DMS79 (cell line): ENCODE measurements at places on chromosomes 4 and X.

GRCh38 chr4:1593458-1593857 lies 90.7 kb downstream of the FAM53A start:
- no peak for DNase-seq

GRCh38 chr4:100317032-100317864 lies 127.0 kb upstream of the DDIT4L start:
- DNase-seq = no peak

DNA sequence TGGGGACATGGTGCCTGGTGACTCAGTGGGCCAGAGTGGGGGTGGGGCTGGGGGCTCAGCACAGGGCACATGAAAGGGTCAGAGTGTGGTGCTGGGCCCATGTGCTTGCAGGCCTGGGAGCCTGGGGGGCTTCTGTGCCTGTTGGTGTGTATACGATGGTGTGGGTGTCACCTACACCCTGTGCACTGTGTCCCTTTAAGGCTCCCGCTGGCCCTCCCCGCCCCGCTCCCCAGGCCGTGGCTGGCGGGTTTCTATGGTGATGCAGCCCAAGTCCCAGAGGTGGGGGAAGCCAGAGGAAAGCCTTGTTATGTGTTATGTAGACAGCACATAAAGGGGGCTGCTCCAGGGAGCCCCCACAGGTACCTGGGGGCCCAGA lies 5.5 kb downstream of the L1CAM start:
- no peak for DNase-seq

DNA sequence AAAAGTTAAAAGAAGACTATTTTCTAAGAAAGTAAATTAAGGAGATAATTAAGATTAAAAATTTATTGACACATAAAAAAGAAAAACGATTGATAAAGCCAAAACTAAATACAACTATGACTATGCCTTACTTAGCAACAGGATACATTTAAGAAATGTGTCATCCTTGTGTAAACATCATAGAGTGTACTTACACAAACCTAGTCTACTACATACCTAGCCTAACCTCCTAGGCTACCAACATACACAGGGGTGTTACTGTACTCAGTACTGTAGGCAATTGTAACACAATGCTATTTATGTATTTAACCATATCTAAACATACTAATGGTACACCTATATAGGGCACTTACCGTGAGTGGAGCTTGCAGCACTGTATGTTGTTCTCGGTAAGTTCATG lies 108.3 kb downstream of the ANXA10 start:
- no peak for DNase-seq

GRCh38 chr4:126603825-126604224 lies 1028.9 kb upstream of the INTU start:
- DNase-seq = no peak

DNA sequence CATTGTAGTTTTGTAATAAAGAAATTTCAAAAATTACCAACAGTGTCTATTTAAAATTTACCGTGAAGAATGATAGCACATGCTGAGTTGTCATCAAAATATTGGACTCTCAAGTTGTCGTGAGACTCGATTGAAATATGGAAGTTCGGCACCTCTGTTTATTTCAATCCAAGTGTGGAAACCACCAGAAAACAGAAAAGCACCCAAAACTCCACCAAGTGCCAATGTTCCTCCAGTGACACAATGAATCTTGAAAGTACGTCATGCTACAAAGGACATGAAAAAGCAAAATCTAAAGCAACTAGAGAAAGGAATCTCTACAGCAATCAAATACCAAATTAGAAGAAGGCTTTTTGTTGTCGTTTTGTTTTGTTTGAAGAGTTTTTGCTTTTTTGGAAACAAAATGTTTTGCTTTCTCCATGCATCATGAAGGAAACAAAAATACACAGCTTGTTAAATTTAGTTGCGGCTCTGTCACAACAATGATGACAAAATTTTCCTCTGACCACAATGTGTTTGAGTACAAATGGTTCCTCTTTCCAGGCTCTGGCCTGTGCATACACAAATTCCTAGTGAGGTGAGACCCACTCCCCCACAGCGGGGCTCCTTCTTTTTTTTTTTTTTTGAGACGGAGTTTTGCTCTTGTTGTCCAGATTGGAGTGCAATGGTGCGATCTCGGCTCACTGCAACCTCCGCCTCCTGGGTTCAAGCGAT lies 9.6 kb upstream of the IL13RA1 start:
- no peak for DNase-seq

- no peak for DNase-seq
Observed at GRCh38 chrX:39484159-39485068, 613.3 kb downstream of the BCOR start.

- DNase-seq = no peak
Observed at GRCh38 chr4:184500748-184501589, 26.6 kb upstream of the IRF2 start.

DNA sequence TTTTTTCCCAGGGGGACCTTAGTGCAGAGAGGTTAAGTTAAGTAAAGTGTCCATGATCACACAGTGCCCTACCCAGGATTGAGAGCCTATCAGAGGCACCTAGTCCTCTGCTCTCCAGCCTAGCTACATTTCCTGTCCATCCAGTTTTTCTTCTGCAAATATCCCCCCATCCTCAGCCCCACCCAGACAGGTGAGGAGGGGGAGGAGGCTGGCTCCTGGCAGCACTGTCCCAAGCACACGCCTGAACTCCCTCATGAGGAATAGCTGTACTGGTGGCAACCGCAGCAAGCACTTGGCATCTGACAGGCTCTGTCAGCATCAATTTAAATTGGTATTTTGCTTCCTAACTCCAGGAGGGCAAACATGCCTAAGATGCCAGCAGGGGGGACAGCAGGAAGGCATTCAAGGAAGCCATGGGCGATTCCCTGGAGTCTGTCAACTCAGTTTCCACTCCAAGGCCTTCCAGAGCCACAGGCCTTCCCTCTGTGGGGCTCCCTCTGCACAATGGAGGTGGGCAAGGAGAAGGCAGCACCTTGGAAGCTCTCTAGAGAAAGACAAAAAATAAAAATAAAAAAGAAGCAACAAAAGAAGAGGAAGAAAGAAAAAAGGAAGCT lies 6.4 kb upstream of the FRMPD3 start:
- no peak for DNase-seq

GRCh38 chr4:112516471-112517066 lies 589 bp upstream of the NEUROG2 start:
- DNase-seq = no peak

DNA sequence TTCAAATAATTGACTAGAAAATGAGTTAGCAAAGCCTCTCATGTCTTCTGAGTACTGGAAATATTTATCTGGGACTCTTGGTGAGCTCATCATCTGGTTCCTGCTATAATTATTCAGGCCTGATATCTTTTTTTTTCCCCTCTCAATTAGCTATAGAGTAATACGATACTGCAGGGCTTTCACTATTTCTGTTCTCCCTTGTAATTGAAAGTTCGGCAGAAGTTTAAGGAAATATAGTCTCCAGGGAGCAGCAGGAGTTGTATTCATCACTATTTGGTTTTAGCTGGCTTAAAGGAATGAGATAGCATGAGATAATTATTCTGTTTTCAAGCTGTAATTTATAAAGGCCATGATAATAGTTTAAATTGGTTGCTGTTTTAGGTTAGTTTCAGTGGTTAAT lies 378.6 kb upstream of the EPHA5 start:
- no peak for DNase-seq

- no peak for DNase-seq
Observed at GRCh38 chr4:54085284-54085683, 14.7 kb upstream of the GSX2 start.

- no peak for DNase-seq
Observed at GRCh38 chr4:14272206-14272605, 644.7 kb upstream of the BOD1L1 start.

DNA sequence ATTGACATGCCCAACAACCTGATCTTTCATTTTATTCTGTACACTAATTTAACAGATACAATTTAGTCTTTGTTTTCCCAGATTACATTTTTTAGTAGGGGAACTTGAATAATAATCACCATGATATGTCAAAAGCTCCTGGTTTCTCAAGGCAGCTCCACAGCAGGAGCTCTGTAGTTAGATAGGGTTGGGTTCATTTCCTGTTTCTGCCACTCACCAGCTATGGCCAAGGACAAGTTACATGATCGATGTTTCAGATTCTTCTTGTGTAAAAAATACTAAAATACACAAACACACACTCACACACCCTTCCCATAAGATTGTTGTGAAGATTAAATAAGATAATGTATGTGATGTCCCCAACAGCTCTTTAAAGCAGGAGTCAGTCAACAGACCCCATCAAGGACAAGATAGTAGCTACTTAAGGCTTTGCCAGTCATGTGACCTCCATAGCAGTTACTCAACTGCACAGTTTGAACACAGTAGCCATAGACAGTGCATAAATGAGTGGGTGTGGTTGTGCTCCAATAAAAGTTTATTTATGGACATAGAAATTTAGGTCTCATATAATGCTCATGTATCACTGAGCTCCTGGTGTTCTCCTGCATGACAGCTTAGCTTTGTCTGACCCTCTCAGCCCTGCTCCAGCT lies 18.4 kb downstream of the GUCY1A1 start:
- DNase-seq = no peak
